ENCODE measurements at places on chromosomes 5 and 9. TPM values are rescaled to one million over a fixed set of nuclear protein-coding genes. Genes with fewer than 3 reads are reported as not detected.

The MTREX gene
- polyA plus RNA-seq: 16.4 TPM

The ACTBL2 gene
- not detected for polyA plus RNA-seq

The ORM2 gene
- 855 TPM for polyA plus RNA-seq

- H3K27me3 ChIP-seq: no peaks in the 10 kb centered on the region
- no peak overlapping the region for H3K27ac ChIP-seq
- H3K36me3 ChIP-seq: peaks cover 15% of the 10 kb centered on the region
- no peak for DNase-seq
- no peaks in the 10 kb centered on the region for H3K4me1 ChIP-seq
- no peak overlapping the region for H3K4me3 ChIP-seq
Observed at GRCh38 chr9:112642126-112642525, 75.8 kb downstream of the INIP start.

The PRDM9 gene
- polyA plus RNA-seq: not detected

- no peaks in the 10 kb centered on the region for H3K36me3 ChIP-seq
- no peak overlapping the region for H3K27ac ChIP-seq
- peaks cover 43% of the 10 kb centered on the region for H3K27me3 ChIP-seq
- H3K4me1 ChIP-seq: no peaks in the 10 kb centered on the region
- no peak for DNase-seq
- H3K4me3 ChIP-seq: no peak overlapping the region
Observed at GRCh38 chr5:178308541-178309092, 76.0 kb upstream of the PHYKPL start.

The PTPA gene
- polyA plus RNA-seq: 86.0 TPM

The LCN10 gene
- 0.84 TPM for polyA plus RNA-seq

- H3K27ac ChIP-seq: no peak overlapping the region
- no peak overlapping the region for H3K4me3 ChIP-seq
- no peak for DNase-seq
Observed at GRCh38 chr5:127053049-127053448, 20.3 kb downstream of the C5orf63 start.

DNA sequence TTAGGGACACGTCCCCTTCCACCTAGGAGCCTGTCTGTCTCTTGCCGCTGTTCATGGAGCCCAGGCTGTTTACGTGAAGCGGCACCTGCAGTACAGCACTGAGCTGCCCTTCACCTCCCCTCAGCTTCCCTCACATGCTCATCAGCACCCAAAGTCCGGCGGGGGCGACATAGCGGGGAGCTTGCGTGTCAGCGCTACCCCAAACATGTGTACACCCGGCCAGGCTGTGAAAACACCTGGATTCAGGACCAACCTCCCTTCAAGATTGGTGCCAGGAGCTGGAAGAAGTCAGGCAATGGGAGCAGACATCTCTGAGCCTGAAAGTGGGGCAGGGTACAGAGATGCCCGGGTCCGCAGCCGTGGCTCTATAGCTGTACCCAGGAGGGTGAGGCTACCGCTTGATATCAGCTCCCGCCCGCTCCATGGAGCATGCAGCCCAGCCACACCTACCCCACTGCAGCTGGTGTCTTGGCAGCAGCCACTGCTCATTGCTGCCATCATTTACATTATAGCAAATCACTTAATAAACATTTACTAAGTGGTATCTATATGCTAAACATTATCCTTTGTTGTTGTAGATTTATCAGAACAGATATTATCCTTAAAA, 712.1 kb downstream of the CDH9 start:
- no peak overlapping the region for H3K27ac ChIP-seq
- no peaks in the 10 kb centered on the region for H3K4me1 ChIP-seq
- H3K36me3 ChIP-seq: no peaks in the 10 kb centered on the region
- no peak for DNase-seq
- no peak overlapping the region for H3K4me3 ChIP-seq

The IL9 gene
- not detected for polyA plus RNA-seq

- H3K27me3 ChIP-seq: no peaks in the 10 kb centered on the region
- H3K36me3 ChIP-seq: no peaks in the 10 kb centered on the region
- H3K4me3 ChIP-seq: no peak overlapping the region
- H3K4me1 ChIP-seq: no peaks in the 10 kb centered on the region
Observed at GRCh38 chr5:58183078-58183785, 276.7 kb downstream of the PLK2 start.

DNA sequence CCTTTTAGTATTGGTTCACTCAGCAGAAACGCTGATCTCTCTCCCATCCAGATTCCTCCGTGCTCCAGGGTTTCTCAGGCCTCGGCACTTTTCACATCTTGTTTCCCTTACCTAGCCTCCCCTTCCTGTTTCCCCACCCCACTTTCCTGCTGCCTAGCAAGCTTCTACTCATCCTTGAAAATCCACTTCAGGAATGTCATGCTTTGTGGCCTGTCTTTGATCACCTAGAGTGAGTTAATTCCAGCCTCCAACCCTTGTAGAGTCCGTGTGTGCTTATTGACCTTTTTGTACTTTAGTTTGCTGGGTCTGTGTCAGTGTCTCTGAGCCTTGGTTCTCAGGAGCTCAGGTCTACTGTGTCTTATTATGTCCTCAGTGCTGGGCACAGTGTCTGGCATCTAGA, 116.6 kb downstream of the AOPEP start:
- H3K4me3 ChIP-seq: no peak overlapping the region
- peak; percentile 58 for DNase-seq
- H3K4me1 ChIP-seq: peaks cover 40% of the 10 kb centered on the region
- no peaks in the 10 kb centered on the region for H3K27me3 ChIP-seq
- peak overlapping the region; percentile 52 for H3K27ac ChIP-seq

Measured in HepG2 (cell line).